DND-41 (cell line): ENCODE measurements at places on chromosomes 7 and 10.

- no peak for DNase-seq
These were observed 43.1 kb upstream of the KDM7A start for GRCh38 chr7:140219672-140220524.

DNA sequence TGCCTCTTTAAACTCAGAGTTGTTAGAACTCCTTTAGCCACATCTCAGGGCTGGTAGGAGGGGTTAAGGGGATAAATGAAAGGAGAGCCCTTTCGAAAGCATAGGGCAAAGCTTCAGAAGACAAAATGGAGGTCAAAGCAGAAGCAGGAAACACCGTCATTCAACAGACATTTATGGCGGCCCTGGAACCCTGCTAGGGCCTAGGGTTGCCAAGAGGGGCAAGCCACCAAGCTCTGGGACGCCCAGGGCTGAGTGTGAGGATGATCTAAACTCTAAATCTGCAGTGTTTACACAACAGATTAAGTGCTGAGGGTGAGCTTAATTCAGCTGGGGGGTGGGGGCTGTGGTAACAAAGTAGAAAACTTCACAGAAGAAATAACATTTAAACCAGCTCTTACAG is 79.0 kb upstream of the NFE2L3 start:
- no peak for DNase-seq

DNA sequence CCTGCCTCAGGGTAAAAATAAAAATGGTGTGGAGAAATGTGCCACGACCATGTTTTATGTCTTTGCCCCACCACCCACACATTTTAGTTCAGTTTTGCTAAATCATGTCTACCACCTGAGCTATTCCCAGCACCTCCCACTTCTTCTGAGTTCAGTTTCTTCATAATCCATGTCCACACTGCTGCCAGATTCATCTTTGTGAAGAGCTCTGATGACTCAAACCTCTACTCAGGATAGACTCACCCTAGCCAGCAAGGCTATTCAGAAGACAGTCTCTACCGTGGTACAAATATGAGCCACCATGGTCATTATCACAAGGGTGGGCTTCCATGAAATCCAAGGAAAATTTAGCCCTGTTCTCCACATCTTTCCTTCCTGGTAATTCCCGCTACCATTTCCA is 231.1 kb upstream of the PRKCQ start:
- no peak for DNase-seq

DNA sequence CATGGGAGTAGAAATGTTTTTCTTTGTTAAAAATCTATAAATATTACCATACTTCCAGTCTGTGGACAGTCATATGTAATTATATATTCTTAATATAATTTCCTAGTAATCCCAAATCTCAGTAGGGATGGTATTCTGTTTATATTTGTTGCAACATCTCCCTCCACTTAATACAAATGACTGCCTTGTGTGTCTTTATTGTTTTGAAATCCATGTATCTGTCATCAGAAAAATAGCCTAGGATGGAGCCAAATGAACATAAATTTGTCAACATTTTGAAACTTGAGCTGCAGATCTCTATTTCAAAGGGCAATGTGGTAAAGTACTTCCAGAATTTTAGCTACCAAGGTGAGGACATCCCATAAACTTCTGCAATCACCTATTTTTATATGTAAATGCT is 290.7 kb downstream of the TSPAN12 start:
- DNase-seq, result no peak

DNA sequence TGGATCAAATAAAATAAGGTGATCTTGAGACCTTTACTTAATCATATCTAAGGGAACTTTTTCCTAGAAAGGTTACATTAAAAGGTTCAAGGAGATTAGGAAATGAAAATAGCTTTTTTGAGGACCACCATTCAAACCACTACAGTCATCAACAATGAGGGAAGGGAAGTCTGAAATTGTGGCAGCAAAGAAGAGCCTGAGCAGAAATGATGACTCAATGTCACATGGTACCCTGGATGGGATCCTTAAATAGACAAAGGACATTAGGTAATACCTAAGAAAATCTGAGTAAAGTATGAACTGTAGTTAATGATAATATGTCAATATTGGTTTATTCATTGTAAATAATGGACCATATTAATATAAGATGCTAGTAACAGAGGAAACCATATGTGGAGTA is 236.0 kb downstream of the SEMA3D start:
- no peak for DNase-seq

DNA sequence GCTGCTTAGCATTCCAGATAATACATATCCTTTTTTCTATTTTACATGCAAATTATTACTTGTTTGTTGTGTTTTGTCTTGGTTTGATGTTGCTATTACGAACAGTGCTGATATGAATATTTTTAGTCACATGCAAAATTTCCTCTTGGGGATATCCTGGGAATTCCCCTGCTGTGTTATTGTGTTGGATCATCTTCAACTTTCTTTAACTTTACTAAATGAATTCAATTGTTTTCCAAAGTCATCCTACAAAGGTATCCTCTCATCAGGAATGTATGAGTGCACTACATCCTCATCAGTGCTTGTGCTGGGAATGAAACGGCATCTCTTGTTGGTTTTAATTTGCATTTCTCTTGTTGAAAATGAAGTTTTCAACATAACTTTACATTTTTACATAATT is 87.1 kb downstream of the AASS start:
- DNase-seq, result no peak

DNA sequence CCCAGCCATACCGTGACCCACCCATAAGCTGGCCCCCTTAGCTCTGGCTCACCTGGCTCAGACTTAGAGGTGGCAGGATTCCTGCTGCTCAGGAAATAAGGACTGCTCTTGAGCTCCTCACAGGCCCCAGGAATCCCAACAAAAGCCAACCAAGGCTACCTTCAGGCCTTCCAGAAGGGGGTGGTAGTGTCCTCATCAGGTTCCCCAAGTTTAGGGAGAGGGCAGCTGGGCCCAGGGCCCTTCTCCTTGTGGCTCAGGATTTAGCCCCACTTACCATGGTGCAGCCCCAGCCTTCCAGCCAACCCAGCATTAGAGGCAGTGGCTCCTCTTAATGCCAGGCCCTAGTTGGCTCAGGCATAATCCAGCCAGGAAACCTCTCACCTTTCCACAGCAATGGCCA is 23.5 kb downstream of the NPFFR1 start:
- DNase-seq, result no peak

- DNase-seq, result no peak
These were observed 830 bp downstream of the IMPDH1 start for GRCh38 chr7:128408709-128409595.

- no peak for DNase-seq
These were observed 8.0 kb downstream of the TNS3 start for GRCh38 chr7:47573758-47574481.

- no peak for DNase-seq
These were observed 375.9 kb downstream of the DNAJB6 start for GRCh38 chr7:157712666-157713235.

DNA sequence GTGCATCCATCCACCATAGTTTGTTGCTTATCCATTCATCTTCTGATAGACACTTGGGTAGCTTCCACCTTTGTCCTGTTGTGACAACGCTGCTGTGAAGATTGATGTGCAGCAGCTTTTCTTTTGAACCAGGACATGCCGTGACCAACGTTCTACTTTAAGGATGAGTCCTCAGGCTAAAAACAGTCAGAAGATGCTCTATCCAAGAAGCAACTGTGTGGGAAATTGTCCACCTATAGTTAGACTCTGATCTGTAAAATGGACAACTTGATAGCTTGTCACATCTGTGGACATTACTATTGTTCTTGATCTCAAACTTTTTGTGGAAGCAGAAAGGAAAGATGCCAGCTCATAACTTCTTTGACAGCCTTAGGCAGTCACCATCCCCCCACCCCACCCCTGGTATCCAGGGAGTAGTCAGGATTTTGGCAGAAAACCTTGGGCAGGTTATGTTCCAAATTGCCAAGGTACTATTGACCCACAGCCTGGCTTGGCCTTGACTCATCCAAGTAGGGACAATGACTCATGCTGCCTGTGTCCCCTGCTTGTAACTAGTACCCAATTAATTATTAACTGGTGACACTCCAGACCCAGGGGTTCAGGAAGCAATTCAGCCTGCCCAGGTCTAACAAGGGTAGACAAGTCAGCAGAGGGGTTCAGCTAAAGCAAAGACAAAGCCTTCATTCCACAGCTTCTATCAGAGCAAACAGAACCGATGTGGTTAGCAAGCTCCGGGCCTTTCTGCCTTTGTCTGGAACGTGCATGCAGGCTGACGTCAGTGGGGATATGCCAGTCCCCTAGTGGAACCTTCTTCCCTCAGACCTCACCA is 99.6 kb upstream of the ANLN start:
- DNase-seq, result no peak

DNA sequence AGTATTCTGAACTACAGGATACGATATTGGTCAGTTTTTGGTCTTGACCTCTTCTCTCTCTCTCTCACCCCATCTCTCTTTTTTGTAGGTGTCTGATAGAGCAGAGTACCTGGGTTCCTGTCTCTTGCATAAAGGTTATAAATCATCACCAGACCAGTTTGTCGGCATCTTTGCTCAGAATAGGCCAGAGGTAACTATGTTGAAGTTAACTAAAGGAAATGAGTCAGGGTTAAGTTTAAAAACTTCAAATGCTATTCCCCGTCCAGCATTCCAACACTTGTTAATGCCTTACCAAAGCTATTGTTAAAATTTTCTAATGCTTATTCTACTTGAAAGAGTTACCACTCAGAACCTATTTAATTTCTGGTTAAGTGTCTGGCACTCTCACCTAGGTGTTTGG is 30.7 kb downstream of the ACSL5 start:
- DNase-seq, result no peak

DNA sequence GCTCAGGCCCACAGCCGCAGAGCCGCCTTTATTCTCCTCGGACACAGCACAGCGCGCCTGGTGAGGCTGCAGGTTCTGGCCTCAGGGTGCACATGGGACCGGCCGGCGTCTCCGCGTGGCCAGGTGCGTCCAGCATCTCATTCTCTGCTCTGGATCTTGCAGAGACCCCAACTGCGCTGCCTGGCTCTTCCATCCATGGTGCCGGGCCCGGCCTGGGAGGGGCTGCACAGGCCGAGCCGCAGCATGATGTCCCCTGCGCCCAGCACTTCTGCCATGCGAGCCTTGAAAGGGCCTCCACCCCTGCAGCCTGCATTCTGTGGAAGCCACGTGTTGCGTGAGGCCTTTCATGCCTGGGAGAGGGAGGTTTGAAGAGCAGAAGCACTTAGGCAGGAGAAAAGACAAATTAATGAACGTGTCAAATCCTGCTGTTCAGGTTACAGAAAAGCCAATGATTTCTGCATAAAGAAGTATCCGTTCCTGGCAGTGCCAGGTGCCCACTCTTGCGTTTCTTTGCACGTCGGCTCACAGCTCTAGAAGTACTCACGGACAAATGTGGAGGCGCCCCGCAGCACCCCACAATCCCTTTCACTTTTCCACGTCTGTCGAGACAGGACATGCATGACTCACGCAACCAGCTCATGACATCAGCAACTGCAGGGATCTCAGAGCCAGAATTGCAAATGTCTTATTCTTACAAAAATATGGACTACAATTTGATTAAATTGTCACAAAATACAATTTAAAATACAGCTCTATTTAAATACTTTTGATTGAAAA is 571.4 kb downstream of the DNAJB6 start:
- DNase-seq, result no peak

DNA sequence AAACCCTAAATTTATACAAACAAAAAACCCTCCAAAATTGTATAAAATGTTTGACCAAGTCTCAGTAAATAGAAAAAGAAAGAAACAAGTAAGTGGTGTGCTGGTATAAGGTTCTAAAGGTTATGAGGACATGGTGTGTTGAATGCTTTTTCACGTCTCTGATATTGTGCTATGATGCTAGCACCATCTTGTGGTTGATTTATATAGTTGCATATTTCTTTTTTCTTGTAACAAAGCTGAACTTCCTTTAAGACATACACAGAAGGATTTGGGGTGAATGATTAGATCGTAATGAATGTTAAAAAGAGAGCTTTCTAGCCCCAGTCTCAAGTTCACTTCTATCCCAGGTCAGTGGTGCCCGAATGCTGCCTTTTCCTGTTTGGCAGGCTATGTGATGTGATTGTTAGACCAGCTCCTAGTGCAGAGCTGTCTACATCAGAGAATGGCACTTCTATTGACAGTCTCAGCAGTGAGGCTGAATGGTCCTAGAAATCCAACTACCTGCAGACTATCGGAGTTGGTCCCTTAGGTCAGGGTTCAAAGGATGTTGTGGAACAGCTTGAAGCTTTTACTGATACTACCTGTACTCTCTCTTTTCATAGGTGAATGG is 25.0 kb downstream of the VTI1A start:
- DNase-seq, result no peak

GRCh38 chr7:2725178-2726105 is 37.4 kb downstream of the AMZ1 start:
- no peak for DNase-seq

DNA sequence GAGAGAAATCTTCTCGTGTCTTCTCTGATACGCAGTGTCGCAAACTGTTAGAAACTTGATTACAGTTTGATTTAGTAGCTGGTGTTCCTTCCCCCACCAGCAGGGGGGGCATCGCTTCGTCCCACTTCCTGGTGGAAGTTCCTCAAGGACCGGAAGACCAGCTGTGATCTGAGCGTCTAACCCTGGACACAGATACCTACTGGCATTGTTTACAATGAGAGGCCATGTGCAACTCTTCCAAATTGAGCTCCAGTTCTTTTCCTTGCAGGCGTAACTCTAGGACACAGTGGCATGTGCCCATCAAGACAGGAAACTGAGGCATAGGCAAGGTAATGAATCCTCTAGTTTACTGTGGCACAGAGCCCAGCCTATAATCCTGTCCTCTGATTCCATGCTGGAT is 219.0 kb downstream of the CCDC3 start:
- DNase-seq, result peak; percentile 31

DNA sequence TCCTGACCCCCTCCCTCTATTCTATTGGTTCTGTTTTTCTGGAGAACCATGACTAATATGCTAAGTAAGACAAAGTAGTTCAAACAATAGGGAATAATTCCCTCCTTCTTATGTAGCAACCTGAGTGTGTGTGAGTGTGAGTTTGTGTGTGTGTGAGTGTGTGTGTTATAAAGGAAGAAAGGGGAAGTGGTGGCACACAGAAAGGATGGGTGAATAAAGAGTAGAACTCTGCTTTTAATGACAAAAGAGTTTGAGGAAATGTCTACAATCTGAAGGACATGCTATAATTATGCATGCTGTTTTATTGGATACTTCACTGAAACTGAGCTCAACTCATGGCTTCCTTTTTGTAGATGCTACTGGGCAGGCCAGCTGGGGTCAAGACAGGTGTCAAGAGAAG is 489.5 kb downstream of the REEP3 start:
- no peak for DNase-seq

- peak; percentile 64 for DNase-seq
These were observed 72.8 kb downstream of the CCNY start for GRCh38 chr10:35409094-35409582.

DNA sequence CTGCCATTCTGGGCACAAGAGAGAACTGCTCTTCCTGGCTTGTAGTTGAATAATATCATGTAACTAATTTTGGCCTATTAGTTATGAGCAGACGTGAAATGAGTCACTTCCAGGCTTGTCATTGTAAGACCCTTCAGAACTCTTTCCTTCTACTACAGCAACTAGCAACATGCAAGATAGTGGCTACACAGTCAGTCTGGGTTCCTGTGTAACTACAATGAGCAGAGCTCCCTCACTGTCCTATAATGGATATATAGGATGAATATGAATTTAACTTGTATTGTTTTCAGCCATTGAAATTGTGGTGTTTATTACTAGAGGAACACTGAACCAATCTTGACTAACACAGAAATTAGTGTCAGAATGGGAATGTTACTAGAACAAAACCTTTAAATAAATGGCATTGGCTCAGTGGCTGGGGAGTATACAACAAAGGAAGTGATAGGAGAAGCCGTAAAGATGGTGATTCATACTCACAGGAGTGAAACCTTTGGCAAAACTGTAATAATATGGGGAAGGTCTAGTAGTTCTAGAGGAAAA is 2.9 kb upstream of the MTPN start:
- DNase-seq, result no peak
